ENCODE measurements at places on chromosomes 7 and 10. TPM values are rescaled to one million over a fixed set of nuclear protein-coding genes. Genes with fewer than 3 reads are reported as not detected.

The FAM180A gene
- total RNA-seq = 5.0 TPM

DNA sequence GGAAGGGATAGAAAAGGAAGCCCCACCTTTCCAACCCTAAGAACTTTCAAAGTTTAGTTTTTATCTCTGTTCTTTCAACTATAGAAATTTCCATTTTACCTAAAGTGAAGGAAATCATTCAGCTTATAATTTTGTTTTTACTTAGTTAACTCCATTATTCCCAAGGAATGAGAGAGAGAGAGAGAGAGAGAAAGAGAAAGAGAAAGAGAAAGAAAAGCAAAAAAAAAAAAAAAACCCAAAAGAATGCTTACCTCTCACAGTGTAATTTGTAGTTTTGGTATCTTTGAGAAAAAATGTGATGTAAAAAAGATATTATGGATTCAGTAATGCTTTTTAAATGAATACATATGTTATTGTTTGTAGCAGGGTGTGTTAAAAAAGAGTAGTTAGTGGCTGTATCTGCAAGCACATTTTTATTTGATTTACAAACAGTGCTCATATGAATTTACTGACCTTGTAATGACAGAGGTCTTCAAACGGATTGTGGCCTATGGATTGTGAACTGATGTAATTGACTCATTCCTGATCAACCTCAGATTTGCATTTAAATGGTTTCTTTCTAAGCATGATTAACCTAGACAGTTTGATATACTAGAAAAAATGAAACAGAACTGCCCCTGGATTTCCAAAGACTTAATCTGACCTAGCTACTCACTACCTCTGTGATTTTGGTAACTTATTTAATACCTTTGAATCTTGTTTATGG, 64.9 kb downstream of the LCOR start:
- H3K27ac ChIP-seq = peak overlapping the region; percentile 18
- no peaks in the 10 kb centered on the region for H3K27me3 ChIP-seq
- no peak for DNase-seq
- peaks cover 12% of the 10 kb centered on the region for H3K36me3 ChIP-seq
- H3K4me3 ChIP-seq = 0 out of 2 replicates have a peak overlapping the region, but pooled peaks have one; percentile 5

The LRCH4 gene
- total RNA-seq = 40.6 TPM

DNA sequence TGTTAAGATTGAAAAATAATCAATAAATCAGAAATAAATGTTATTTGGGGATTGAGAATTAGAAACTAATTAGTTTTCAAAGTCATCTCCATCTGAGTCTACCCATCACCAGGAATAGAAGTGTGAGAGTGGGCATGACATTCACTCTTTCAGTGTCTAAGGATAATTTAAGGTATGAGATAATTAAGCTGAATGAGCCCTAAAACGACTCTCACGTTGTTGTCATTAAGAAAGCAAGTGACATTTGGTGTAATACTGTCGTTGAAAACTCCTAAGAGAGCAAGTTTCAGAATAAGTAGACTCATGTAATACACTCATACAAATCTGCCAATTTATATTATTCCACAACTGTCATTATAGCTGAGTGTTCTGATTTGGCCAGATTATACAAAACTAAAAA, 7.1 kb downstream of the AGMO start:
- H3K27me3 ChIP-seq = no peaks in the 10 kb centered on the region
- DNase-seq = no peak
- no peaks in the 10 kb centered on the region for H3K36me3 ChIP-seq
- H3K4me1 ChIP-seq = peaks cover 54% of the 10 kb centered on the region
- no peak overlapping the region for H3K27ac ChIP-seq
- no peak overlapping the region for H3K4me3 ChIP-seq

DNA sequence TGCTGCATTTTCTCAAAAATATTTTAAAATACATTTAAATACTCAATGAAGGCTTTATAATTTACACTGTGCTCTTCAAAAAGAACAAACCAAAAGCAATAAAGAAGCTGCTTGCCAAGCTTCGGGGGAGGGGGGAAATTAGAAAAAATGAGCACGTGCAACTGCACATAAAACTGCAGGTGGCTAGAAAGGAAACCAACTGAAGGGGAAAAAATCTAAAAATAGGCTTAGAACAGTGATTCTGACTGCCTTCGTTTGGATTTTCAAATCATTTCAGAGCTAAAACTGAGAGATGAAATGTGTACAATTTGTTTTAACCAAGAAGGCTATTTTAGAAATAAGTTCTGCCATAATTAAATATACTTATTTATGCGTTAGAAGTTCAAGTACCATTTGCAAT, 61.4 kb downstream of the ABI1 start:
- peaks cover 19% of the 10 kb centered on the region for H3K4me1 ChIP-seq
- H3K27ac ChIP-seq = no peak overlapping the region
- no peak overlapping the region for H3K4me3 ChIP-seq
- peaks cover 22% of the 10 kb centered on the region for H3K36me3 ChIP-seq

GRCh38 chr10:118961436-118961835, 68.1 kb upstream of the NANOS1 start:
- no peak overlapping the region for H3K27ac ChIP-seq
- no peak for DNase-seq
- H3K4me1 ChIP-seq = peaks cover 26% of the 10 kb centered on the region
- peaks cover 35% of the 10 kb centered on the region for H3K27me3 ChIP-seq
- no peak overlapping the region for H3K4me3 ChIP-seq
- H3K36me3 ChIP-seq = no peaks in the 10 kb centered on the region

The AS3MT gene
- total RNA-seq = 2.9 TPM

GRCh38 chr7:4720225-4720624, 38.1 kb downstream of the FOXK1 start:
- DNase-seq = no peak
- H3K27ac ChIP-seq = peak overlapping the region; percentile 36

- H3K4me1 ChIP-seq = no peaks in the 10 kb centered on the region
- no peak overlapping the region for H3K27ac ChIP-seq
- no peak for DNase-seq
- no peak overlapping the region for H3K4me3 ChIP-seq
- no peaks in the 10 kb centered on the region for H3K36me3 ChIP-seq
These were observed 53.7 kb upstream of the MACC1 start for GRCh38 chr7:20270867-20271266.

GRCh38 chr7:47247132-47247531, 334.8 kb downstream of the TNS3 start:
- no peak for DNase-seq
- peaks cover 6% of the 10 kb centered on the region for H3K27me3 ChIP-seq

DNA sequence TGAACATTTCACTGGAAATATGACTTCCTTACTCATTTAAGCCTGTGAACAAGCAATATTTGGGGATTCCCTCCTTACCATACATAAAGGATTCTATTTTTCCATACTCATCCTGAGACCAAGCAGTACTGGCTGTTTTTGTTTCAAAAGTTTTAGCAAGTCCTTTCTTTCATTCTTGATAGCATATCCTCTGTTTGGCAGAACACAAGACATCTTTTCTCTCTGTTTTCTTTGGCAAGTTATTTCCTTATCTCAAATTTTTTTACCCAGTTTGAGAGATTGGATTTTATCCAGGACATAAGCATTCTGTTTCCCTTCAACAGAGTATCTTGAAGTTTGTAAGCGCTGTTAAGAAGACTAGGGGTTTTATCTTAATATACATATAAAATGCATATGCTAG, 3.0 kb upstream of the WASL start:
- no peak for DNase-seq
- no peak overlapping the region for H3K4me3 ChIP-seq
